ENCODE measurements at places on chromosomes 1 and 21. TPM values are rescaled to one million over a fixed set of nuclear protein-coding genes. Genes with fewer than 3 reads are reported as not detected.

PM20D1 gene
- polyA plus RNA-seq: not detected

PATJ gene
- 6.2 TPM for polyA plus RNA-seq

ANKRD65 gene
- polyA plus RNA-seq: 13.2 TPM

PPIE gene
- polyA plus RNA-seq: 26.3 TPM

DMRTA2 gene
- polyA plus RNA-seq: not detected

OR2G6 gene
- not detected for polyA plus RNA-seq

C1orf87 gene
- polyA plus RNA-seq: not detected

KRTCAP2 gene
- polyA plus RNA-seq: 77.3 TPM

SPRR2G gene
- not detected for polyA plus RNA-seq

PLA2G2D gene
- polyA plus RNA-seq: not detected

PBX1 gene
- polyA plus RNA-seq: not detected

DNA sequence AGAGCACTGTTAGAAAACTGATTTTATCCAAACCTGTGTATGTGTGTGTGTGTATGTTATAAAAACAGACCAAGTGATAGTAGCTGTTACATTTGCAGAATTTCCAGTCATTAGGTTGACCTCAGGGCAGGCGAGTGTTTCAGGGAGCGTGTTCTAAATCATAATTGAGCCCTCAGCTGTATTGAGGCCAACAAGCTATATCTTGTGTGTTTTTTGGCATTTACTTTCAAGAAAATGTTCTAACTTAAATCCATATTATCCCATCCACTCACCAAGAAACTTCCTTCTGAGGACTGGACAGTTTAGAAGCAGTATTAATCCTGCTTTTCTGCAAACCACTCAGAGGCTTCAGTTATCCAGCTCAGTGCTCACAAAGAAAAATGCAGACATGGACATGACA lies 12.0 kb downstream of the DDAH1 start:
- H3K27ac ChIP-seq: no peak overlapping the region
- H3K4me1 ChIP-seq: peaks cover 39% of the 10 kb centered on the region
- no peak overlapping the region for H3K4me3 ChIP-seq
- no peaks in the 10 kb centered on the region for H3K36me3 ChIP-seq
- DNase-seq: no peak

DNA sequence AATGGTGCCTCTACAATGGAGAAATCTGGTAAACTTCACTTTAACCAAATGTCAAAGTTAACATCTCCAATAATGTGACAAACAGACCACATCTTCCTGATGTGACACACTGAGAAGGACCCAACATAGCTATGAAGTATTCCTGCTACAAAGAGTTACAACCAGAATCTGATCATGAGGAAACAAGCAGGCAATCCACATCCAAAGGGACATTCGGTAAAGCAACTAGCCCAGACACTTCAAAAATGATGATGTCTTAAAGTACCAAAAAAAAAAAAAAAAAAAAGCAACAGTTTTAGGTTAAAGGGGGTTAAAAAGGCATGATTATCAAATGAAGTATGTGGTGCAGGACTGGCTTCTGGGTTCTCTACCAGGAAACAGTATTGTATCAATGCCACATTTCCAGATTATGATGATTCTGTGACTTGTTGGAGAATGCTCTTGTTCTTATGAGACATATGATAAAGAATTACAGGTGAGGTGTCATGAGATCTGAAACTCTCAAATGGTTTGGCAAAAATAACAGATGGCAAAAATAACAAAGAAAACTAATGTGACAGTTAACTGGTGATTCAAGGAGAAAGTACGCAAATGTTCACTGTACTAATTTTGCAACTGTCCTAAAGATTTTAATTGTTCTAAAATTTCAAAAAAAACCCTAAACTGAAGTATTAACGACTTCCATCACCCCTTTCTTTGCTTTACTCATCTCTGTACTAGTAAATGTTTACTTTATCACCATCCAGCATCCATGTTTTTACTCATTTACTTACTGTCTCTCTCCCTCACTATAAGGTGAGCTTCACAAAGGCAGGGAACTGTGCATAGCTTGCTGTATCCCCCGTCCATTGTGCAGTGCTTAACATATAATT lies 2.8 kb downstream of the CD58 start:
- H3K4me3 ChIP-seq: no peak overlapping the region
- DNase-seq: no peak

GRCh38 chr1:97139512-97139911 lies 417.9 kb downstream of the PTBP2 start:
- no peaks in the 10 kb centered on the region for H3K4me1 ChIP-seq
- H3K27me3 ChIP-seq: no peaks in the 10 kb centered on the region
- H3K36me3 ChIP-seq: no peaks in the 10 kb centered on the region
- no peak overlapping the region for H3K27ac ChIP-seq
- H3K4me3 ChIP-seq: no peak overlapping the region

GRCh38 chr1:198212675-198213074 lies 55.9 kb downstream of the NEK7 start:
- H3K36me3 ChIP-seq: peaks cover 13% of the 10 kb centered on the region
- no peak for DNase-seq
- H3K4me1 ChIP-seq: no peaks in the 10 kb centered on the region
- H3K27me3 ChIP-seq: no peaks in the 10 kb centered on the region
- H3K4me3 ChIP-seq: no peak overlapping the region

DNA sequence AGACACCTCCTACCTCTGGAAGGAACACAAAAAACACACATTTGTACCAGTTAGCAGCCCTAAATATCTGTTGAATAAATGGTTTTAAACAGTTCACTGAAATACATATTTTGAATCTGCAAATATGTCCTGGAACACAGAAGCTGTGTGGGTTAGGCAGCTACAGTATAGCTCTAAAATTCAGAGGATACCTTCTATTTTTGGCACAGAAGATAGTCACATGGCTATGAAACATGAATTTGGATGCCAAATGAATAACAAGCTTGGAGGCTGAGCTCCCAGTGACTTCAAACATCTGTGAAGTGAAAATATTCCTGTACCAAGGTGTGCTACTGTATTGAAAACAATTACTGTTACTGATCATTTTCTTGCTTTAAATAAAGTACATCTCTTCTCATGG lies 391.5 kb upstream of the ADGRL2 start:
- H3K27me3 ChIP-seq: no peaks in the 10 kb centered on the region
- H3K36me3 ChIP-seq: no peaks in the 10 kb centered on the region
- no peaks in the 10 kb centered on the region for H3K4me1 ChIP-seq
- no peak overlapping the region for H3K4me3 ChIP-seq
- no peak for DNase-seq

DNA sequence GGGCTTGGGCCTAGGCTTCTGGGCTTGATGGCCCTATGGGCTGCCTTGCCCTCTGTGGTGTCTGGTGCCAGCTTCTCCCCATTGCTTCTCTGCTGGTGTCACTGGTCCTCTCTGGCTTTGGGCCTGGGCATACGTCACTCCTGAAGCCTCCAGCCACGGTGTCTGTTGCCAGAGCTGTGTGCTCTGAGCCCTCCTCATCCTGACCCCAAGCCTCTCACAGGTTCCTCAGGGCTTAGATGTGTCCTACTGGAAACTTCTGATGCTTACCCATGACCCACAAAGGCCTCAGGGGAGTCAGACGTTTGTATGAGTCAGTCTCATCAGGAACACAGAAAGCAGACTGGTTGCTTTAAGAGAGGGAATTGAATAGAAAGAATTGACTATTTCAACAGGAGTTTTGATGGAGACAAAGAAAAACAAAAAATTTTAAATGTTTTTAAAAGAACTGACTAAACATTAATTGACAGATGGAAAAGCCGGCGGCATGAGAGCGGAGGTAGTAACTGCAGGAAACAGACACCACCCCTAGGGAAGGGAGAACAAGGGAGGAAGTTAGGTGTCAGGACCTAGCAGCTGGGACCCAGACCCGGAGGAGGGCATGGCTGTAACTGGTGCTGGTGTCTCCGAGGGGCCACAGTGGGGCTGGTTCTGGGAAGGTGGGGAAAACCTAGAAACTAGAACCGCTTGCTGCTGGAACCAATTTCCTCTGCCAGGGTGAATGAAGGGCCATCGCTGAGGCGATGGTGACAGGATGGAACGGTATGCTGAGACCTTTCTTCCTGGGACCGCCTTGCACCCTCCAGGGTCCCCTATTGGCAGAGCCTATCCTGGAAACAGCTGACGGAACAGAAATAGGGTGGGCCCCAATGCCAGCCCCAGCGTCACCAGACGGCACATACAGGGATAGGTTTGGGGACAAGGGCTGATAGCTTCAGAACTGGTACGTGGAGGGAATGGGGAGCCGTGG lies 40.0 kb upstream of the CITED4 start:
- DNase-seq: no peak
- no peak overlapping the region for H3K27ac ChIP-seq
- H3K27me3 ChIP-seq: peaks cover 1% of the 10 kb centered on the region
- peaks cover 32% of the 10 kb centered on the region for H3K4me1 ChIP-seq

DNA sequence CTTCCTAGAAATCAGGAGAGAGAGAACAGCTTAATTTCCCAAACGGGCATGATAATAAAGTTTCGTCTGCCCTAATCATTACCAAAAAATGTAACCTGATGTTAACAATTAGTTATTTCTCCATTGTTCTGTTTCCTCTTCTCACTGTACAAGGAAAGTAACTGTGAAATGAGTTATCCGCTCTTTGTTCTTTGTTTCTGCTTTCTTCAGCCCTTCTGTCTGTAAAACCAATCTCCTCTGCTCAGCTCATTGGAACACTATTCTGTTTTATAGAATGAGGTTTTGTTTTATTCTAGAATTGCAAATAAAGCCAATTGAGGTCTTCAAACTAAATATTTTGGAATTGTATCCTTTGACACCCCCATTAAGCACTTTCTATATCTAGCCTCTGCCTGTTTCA lies 8.8 kb upstream of the THEM4 start:
- H3K4me3 ChIP-seq: no peak overlapping the region
- H3K36me3 ChIP-seq: no peaks in the 10 kb centered on the region
- no peak for DNase-seq
- no peaks in the 10 kb centered on the region for H3K27me3 ChIP-seq

DNA sequence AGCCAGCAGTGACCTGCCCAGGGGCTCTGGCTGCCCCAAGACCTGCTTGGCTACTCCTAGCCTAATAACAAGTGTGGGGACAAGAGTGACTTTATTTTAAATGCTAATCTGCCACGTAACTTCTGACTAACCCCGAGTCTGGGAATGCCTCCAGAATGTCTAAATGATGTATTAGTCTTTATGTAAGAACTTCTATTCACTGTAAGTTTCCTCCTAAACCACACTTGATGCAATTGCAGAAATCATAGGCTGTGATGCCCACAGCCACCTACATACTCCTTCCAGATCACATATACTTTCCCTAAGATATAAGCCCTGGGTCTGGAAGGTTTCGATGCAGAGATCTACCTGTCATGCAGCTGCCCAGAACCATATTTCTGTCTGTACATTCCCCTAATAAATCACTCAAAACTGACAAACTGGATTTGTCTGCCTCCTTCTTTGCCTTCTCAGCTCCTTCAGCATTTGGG lies 5.9 kb upstream of the VPS45 start:
- H3K4me1 ChIP-seq: peaks cover 13% of the 10 kb centered on the region
- DNase-seq: no peak
- H3K36me3 ChIP-seq: no peaks in the 10 kb centered on the region
- no peak overlapping the region for H3K27ac ChIP-seq

GRCh38 chr1:178126741-178127185 lies 32.9 kb downstream of the RASAL2 start:
- no peaks in the 10 kb centered on the region for H3K36me3 ChIP-seq
- peak; percentile 80 for DNase-seq
- H3K4me3 ChIP-seq: peak overlapping the region; percentile 4
- H3K27me3 ChIP-seq: no peaks in the 10 kb centered on the region
- peak overlapping the region; percentile 73 for H3K27ac ChIP-seq

- H3K4me3 ChIP-seq: no peak overlapping the region
- H3K36me3 ChIP-seq: peaks cover 42% of the 10 kb centered on the region
- no peak overlapping the region for H3K27ac ChIP-seq
- no peak for DNase-seq
These were observed 2.0 kb upstream of the ST3GAL3 start for GRCh38 chr1:43705334-43705733.

GRCh38 chr1:25245809-25246599 lies 1.2 kb downstream of the RSRP1 start:
- peak overlapping the region; percentile 84 for H3K27ac ChIP-seq
- H3K27me3 ChIP-seq: no peaks in the 10 kb centered on the region
- DNase-seq: peak; percentile 41
- peaks cover 32% of the 10 kb centered on the region for H3K36me3 ChIP-seq

- H3K4me1 ChIP-seq: no peaks in the 10 kb centered on the region
- DNase-seq: peak; percentile 12
- no peaks in the 10 kb centered on the region for H3K36me3 ChIP-seq
These were observed 28.0 kb upstream of the PLCH2 start for GRCh38 chr1:2448098-2448445.

GRCh38 chr1:161988413-161988812 lies 35.3 kb downstream of the OLFML2B start:
- no peak overlapping the region for H3K4me3 ChIP-seq
- no peaks in the 10 kb centered on the region for H3K36me3 ChIP-seq
- H3K4me1 ChIP-seq: no peaks in the 10 kb centered on the region
- DNase-seq: no peak
- no peaks in the 10 kb centered on the region for H3K27me3 ChIP-seq

DNA sequence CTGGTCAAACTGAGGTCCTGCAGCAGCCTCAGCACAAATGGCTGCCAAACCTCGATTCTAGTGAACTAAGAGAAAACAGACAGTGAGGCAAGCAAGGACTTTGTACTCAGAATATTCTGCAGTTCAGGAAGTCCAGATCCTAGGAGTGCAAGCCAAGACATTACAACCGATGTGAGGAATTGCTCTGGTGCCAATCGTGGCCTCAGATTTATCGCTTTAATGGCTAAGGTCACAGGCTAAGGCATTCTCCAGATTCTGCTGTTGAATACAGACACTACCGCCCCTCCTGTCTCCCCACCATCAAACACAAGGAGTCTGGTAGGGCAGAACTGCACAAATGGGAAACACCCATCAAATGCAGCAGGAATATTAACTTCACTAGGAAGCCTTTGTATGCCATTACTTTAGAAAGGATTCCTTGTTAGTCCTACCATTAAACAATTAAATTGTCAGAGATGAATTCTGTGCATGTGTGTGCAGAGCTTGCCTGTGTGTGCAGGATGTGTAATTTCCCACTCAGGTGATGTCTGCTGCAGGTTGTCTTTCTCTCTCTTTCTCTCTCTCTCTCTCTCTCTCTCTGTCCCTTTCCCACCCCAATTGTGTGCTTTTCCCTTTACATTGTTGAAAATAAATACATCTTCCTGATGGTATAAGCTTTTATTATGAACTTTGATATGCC lies 9.2 kb upstream of the SERTAD4 start:
- H3K27ac ChIP-seq: no peak overlapping the region
- no peaks in the 10 kb centered on the region for H3K36me3 ChIP-seq
- H3K27me3 ChIP-seq: no peaks in the 10 kb centered on the region
- no peaks in the 10 kb centered on the region for H3K4me1 ChIP-seq
- no peak overlapping the region for H3K4me3 ChIP-seq
- DNase-seq: no peak

DNA sequence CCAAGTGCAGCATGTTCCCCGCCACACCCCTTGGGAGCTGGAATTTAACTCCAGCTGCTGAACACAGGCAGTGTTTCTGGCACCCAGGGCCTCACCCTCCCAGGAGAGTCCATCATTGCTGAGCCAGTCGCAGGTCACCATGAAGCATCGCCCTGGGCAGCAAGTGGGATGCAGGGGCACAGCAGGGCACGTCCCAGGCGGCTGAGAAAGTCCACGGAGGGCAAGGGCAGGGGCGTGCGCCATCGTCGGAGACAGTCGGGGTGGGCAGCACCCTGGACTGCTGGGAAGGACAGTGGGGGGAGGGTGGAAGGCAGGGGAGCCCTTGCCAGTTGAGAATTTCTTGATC lies 69.2 kb upstream of the PDE9A start:
- no peak for DNase-seq
- H3K27ac ChIP-seq: no peak overlapping the region
- H3K4me3 ChIP-seq: no peak overlapping the region
